Stimulated activated CD8-positive, alpha-beta memory T cell treated with anti-CD3 and anti-CD28 coated beads, Interleukin-15, amount 100 ng/mL, for 48 hours (primary cell): ENCODE measurements at places on chromosomes 6 and 20.

DNA sequence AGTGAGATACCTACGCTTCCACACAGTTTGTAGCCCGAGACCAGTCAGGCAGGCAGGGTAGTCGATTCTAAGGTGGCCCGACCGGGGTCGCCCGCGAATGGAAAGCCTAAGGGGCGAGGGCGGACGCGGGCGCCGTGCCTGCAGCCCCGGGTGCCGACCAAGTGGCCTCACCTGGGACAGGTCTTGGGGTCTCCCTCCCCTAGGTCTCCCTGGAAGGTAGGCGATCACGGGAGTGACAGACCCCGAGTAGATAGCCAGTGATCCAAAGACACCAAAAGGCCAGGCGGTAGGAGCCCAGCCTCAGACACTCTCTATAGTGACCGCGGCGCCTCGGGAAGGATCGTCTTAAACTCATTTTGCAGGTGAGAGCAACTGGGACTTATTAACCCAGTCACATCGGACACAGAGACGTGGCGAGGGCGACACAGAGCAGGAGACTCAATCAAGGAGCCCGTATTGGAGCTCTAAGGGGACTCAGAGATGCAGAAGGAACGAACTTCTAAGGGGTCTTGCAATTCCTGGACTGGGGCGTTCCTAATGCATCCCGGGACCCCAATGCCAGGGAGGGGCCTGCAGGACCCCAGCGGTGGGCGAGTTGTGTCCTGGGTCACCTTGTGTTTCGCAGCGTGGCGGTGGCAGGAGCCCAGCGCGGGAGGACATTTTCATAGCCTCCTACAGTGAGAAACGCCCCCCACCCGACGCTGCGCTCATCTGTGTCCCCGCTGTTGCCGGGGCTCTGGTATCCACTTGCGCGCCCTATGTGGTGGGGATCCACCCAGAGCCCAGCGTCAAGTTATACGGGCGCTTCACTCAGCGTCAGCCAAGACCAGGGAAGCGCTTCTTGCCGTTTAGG lies 2.1 kb upstream of the VSX1 start:
- no peak for DNase-seq

DNA sequence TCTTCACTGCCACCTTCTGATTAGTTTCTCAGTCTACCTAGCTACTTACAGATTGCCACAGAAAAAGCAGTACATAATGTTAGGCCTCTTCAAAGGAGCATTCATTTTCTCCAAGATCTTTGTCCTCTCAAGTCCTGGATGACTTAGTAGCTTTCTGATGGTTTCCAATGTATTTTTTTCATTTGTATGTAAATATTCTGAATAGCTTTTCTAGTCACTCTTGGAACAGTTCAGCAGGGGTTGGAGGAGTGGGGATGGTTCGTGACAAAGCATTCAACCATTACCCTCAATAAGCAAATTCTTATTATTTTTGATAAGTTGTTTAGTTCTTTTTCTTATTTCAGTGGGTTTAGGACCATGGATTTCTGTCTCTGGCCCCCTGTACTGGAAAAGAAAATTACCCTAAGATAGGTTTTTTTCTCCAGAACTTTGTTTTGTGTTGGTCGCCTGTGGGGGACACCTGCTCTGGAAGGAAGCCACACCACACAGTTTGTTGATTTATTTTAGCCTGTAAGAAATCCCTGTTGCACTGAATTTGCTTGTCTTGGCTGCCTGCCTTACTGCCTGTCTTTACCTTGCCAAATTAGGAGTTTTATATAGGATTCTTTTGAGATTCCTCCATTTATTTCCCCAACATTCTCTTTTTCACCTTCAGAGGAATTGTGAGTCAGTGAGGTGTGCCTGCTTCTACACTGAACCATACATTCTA lies 247.9 kb downstream of the RFPL4B start:
- no peak for DNase-seq

GRCh38 chr6:14964556-14965270 lies 281.2 kb upstream of the JARID2 start:
- DNase-seq, result no peak

GRCh38 chr20:57480444-57481160 lies 44.3 kb downstream of the CTCFL start:
- peak; percentile 7 for DNase-seq

GRCh38 chr20:17014756-17015366 lies 212.0 kb upstream of the PCSK2 start:
- no peak for DNase-seq

DNA sequence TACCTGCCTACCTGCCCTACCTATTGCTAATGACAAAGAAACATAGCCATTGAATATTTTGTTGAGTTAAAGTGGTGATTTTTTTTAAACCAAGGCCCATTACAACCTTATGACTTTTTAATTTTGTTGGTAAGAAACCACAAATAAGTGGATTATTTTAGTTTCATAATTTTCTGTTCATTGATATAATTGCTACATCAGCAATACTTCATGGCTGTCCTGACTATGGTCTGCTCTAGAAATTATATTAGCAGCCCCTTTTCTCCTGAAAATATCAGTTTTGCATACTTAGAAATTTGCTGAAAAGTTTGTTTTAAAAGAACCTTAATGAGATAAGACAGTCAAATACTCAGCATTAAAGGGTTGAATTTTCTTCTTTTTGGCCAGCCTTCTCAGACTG lies 106.5 kb downstream of the HIVEP1 start:
- no peak for DNase-seq

DNA sequence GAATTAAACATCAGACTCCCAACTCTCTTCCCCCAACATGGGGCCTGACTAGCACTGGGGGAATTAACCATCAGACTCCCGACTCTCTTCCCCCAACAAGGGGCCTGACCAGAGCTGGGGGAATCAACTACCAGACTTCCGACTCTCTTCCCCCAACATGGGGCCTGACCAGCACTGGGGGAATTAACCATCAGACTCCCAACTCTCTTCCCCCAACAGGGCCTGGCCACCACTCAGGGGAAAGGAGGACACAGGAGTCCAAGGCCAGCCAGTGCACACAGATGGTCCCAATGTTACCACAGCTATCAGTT lies 13.1 kb downstream of the CST7 start:
- no peak for DNase-seq

GRCh38 chr6:117513778-117514365 lies 31.4 kb downstream of the DCBLD1 start:
- DNase-seq, result no peak

DNA sequence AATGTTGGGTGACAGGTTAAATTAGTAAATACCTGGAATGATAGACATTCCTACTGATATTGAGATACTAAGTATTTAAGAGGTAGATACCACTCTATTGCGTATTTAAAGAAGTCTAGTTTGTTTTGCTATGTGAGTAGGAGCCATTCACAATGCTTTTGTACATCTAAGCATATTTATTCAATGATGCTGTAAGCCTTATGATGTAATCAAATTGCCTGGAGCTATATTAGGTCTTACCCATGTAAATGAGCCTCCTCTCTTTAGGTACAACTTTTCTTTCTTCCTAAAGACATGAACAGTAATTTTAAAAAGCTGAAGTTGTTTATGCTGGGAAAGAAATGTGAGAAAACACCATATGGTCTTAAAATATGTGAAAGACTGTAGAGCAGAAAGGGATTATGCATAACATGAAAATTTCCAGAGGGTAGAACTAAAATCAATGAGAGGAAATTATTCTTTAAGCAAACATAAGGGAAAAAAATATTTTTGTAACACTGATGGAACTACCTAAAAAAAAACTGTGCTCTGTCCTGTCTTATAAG lies 526.7 kb downstream of the EPHA7 start:
- no peak for DNase-seq

- DNase-seq, result peak; percentile 49
These were observed 301.5 kb downstream of the CLIC5 start for GRCh38 chr6:45714006-45714730.

- DNase-seq, result no peak
These were observed 123.6 kb downstream of the LCA5 start for GRCh38 chr6:79413562-79414002.

DNA sequence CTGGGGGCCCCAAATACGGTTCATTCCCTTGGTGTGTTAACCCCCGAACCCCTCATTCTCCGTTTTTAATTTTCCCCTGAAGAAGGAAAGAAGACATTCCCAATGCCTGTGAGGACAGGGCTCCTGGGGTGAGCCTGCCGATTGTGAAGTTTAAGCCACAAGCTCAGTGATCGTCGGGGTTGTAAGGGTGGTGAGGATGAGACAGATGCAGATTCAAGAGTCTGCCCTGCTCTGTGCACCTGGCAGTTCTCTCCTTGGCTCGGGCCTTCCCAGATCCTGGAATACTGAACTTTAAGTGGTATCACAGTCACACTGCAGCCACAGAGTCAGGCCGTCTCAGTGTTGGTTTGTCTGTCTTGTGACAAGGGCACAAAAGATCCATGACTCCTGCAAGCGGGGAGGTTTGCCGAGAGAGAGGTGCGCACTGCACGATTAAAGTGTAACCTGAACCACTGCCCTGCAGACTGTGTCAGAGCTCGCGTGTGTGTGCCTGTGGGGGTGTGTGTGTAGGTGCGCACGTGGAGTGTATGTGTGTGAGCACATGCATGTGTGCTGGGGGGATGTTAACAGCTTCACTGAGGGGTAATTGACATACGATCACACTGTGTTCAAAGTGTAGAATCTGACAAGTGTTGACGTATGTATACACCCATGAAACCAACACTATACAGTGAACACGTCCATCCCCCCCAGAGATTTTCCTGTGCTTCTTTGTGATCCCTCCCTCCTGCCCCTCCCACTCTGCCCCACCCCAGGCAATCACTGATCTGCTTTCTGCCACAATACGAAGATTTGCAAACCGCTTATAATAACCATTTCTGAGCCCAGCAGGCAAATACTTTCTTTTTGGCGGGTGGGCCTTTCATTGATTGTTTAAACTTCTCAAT lies 38.9 kb downstream of the RPP40 start:
- no peak for DNase-seq

DNA sequence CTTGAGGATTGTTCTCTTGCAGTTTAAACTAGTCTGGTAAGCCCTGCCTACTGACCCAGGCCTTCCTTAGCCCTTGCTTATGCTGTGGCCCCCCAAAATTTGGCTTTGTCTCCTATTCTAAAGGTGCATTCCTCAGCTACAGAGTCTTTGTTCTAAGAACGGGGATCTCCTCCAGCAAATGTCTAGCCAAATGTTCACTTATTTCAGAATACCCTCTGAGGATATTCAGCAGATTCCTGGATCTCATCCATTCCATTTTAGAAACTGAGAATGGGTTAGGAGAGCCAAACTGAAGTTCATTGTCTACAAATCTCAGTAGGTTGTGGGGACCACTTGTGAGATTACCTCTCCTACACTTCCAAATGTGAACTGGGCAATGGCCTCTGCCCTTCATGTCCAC lies 164.2 kb upstream of the ARG1 start:
- DNase-seq, result no peak
